ENCODE measurements at places on chromosomes 6 and 20. TPM values are rescaled to one million over a fixed set of nuclear protein-coding genes. Genes with fewer than 3 reads are reported as not detected.

Gene BCKDHB
- total RNA-seq = 47.1 TPM

Gene DBNDD2
- 131 TPM for total RNA-seq

Gene AKAP12
- 38.8 TPM for total RNA-seq

Gene FAM209B
- 0.37 TPM for total RNA-seq

Gene OXT
- total RNA-seq = not detected

Gene APOBEC2
- total RNA-seq = 0.22 TPM

DNA sequence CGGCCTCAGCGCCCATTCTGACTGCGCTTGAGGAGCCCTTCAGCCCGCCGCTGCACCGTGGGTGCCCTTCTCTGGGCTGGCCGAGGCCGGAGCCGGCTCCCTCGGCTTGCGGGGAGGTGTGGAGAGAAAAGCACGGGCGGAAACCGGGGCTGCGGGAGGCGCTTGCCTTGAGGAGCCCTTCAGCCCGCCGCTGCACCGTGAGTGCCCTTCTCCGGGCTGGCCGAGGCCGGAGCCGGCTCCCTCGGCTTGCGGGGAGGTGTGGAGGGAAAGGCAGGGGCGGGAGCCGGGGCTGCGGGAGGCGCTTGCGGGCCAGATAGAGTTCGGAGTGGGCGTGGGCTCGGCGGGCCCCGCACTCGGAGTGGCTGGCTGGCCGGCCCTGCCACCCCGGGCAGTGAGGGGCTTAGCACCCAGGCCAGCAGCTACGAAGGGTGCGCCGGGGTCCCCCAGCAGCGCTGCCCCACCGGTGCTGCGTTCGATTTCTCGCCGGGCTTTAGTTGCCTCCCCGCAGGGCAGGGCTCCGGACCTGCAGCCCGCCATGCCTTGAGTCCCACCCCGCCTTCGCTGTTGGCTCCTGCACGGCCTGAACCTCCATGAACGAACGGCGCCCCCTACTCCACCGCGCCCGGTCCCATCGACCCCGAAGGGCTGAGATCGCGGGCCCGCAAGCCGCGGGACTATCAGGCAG is 45.7 kb upstream of the MCUR1 start:
- no peaks in the 10 kb centered on the region for H3K36me3 ChIP-seq
- H3K4me1 ChIP-seq = no peaks in the 10 kb centered on the region
- DNase-seq = no peak
- H3K27ac ChIP-seq = no peak overlapping the region
- H3K27me3 ChIP-seq = peaks cover 7% of the 10 kb centered on the region

DNA sequence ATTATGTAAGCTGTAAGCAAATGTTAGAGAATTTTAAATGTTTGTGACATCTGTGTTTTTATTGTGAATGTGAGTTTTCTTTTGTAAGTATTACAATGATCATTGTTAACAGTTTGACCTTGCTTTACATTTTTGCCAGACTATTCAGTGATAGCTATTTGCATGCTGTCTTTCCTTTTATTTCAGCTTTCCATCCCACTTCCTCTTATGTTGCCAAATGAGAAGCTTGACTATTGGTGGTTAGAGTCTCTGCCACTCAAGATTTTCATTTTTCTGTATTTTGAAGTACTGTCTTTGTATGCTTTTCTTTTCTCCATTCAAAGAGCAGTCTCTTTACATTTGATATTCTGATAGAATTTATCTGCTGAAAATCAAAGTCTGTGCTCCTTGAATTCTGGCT is 104.1 kb downstream of the PRIM2 start:
- H3K27me3 ChIP-seq = no peaks in the 10 kb centered on the region
- H3K4me3 ChIP-seq = no peak overlapping the region
- no peak overlapping the region for H3K27ac ChIP-seq
- no peaks in the 10 kb centered on the region for H3K4me1 ChIP-seq

GRCh38 chr6:3627956-3628835 is 123.3 kb downstream of the PXDC1 start:
- no peak for DNase-seq
- H3K27me3 ChIP-seq = no peaks in the 10 kb centered on the region
- no peaks in the 10 kb centered on the region for H3K4me1 ChIP-seq
- no peak overlapping the region for H3K4me3 ChIP-seq
- no peak overlapping the region for H3K27ac ChIP-seq
- H3K36me3 ChIP-seq = no peaks in the 10 kb centered on the region

- no peaks in the 10 kb centered on the region for H3K36me3 ChIP-seq
- no peak for DNase-seq
- H3K4me1 ChIP-seq = no peaks in the 10 kb centered on the region
- H3K4me3 ChIP-seq = no peak overlapping the region
- no peak overlapping the region for H3K27ac ChIP-seq
Measured at GRCh38 chr20:57791178-57791962, 81.6 kb upstream of the PMEPA1 start.

GRCh38 chr6:149363154-149363553 is 36.9 kb upstream of the SUMO4 start:
- no peaks in the 10 kb centered on the region for H3K4me1 ChIP-seq
- DNase-seq = no peak
- H3K27me3 ChIP-seq = no peaks in the 10 kb centered on the region
- no peak overlapping the region for H3K4me3 ChIP-seq
- H3K27ac ChIP-seq = no peak overlapping the region

- no peak overlapping the region for H3K4me3 ChIP-seq
- H3K27ac ChIP-seq = no peak overlapping the region
- no peaks in the 10 kb centered on the region for H3K4me1 ChIP-seq
- no peak for DNase-seq
Measured at GRCh38 chr20:56380375-56380774, 11.6 kb downstream of the AURKA start.

- no peak overlapping the region for H3K27ac ChIP-seq
- H3K4me1 ChIP-seq = no peaks in the 10 kb centered on the region
- no peaks in the 10 kb centered on the region for H3K27me3 ChIP-seq
- no peak overlapping the region for H3K4me3 ChIP-seq
Measured at GRCh38 chr6:160790028-160790792, 88.2 kb downstream of the PLG start.

DNA sequence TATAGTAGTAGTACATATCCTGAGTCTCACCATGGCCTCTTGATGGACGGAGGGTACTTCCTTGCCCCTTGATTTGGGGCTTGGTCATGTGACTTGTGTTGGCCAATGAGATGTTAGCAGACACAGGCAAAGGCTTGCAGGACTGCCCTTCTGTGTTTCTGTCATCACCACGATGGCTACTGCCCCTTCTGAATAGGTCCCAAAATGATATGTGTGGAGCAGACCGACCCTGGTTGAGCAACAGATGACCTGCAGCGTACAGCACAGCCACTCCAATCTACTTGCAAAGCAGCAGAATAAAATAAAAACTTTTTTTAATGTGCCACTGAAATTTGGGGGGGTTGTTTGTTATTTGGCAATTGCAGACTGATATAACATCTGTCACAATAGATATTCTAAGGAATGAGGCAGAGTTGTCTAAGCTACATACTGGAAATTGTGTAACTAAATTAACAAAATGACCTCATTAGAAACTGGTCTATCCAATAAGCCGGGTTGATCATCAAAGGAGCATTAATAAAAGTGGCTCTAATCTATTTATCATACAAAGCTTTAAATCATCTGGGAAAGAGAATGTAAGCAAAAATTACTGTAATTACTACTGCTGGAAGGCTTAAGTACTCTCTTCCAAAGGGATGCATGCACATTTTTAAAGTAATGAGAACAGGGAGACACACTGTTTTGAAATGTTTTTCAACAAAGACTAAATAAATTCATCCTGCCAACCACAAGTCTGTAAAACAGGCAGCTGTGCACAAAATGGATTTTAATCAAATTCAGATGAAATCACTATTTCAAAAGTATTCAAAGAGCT is 209.5 kb downstream of the KIF16B start:
- H3K27ac ChIP-seq = no peak overlapping the region
- DNase-seq = no peak
- no peaks in the 10 kb centered on the region for H3K36me3 ChIP-seq
- no peaks in the 10 kb centered on the region for H3K4me1 ChIP-seq
- no peak overlapping the region for H3K4me3 ChIP-seq

GRCh38 chr6:140009286-140009685 is 634.8 kb upstream of the CITED2 start:
- H3K4me3 ChIP-seq = no peak overlapping the region
- no peak for DNase-seq
- no peaks in the 10 kb centered on the region for H3K27me3 ChIP-seq

DNA sequence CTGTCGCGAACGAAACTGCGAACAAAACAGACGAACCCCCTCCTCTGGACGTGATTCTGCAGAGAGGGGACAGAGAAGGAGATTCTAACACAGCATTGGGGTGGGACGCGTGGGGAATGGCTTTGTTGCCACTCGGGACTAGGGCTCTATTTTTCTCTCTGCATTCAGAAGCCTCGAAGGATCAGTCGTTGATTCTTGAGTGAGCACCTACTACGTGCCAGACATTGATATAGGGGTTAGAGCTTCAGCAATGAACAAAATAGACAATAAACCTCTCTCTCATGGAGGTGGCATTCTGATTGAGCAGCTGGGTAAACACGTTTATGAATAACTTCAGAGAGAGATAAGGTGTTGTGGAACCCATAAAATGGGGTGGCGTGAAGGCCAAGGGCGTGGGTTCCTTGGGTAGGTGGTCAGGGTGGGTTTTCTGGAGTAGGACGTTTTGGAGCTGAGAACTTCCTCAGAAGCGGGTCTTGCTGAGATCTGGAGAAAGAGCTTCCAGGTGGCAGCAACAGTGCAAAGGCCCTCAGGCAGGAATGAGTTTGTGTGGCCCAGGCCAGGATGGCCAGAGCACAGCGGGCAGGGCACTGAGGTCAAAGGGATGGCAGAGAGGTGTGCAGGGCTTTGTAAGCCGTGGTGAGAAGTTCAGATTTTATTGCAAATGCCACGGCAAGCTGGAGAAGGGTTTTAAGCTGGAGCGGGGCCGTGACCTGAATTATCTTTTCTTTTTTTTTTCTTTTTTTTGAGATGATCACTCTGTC is 884 bp downstream of the SLC2A10 start:
- peak overlapping the region; percentile 54 for H3K4me3 ChIP-seq
- DNase-seq = peak; percentile 59
- peaks cover 13% of the 10 kb centered on the region for H3K4me1 ChIP-seq
- peak overlapping the region; percentile 84 for H3K27ac ChIP-seq

DNA sequence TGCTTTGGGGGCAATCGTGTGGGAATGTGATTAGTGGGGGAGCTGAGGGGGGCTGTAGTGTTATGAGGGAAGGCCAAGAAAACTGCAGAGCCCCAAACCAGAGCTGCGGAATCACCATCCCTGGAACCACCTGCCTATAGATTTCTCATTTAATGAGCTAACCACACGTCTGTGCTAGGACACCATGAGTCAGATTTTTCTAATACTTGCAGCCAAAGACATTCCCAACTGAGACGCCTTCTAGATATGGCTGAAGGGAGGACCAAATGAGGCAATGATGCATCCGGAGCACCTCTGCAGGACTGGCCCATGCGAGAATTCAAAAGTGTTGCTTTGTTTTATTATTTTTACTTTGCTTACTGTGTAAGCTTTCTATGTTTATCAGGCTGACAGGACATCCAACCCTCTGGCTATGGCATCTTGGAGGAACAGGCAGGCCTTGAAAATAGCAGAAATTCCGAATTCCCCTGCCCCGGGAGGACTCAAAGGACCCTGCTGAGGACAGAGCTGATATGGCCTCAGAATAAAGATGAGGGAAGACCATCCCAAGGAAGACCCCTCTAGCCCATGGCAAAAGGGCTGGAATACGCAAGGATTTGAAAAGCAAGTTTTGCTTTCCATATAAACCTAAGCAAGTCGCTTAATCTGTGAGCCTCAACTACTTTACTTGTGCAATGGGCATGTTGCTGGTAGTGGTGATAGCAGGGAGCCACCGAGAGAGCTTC is 3.1 kb upstream of the PTGIS start:
- peaks cover 18% of the 10 kb centered on the region for H3K27me3 ChIP-seq
- no peaks in the 10 kb centered on the region for H3K4me1 ChIP-seq
- no peak for DNase-seq

DNA sequence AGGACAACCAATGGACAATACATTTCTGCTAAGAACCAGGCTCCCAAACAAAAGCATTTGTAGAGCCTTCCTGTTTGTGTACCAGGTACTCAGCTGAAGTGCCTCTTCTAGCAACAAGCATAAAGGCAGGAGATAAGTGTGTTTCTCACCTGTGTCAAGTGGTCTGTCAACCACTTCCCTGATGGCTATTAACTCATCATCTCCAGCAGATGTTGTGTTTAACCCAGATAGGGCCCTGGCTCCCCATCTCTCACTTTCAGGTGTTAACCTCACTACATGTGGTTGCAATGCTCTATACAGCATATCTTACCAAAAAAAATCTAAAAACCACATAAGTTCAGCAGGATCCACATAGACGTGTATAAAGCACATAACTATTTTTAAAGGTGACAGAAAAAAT is 9.6 kb upstream of the IL17A start:
- H3K4me1 ChIP-seq = no peaks in the 10 kb centered on the region
- H3K27ac ChIP-seq = no peak overlapping the region
- no peak for DNase-seq
- no peaks in the 10 kb centered on the region for H3K27me3 ChIP-seq

DNA sequence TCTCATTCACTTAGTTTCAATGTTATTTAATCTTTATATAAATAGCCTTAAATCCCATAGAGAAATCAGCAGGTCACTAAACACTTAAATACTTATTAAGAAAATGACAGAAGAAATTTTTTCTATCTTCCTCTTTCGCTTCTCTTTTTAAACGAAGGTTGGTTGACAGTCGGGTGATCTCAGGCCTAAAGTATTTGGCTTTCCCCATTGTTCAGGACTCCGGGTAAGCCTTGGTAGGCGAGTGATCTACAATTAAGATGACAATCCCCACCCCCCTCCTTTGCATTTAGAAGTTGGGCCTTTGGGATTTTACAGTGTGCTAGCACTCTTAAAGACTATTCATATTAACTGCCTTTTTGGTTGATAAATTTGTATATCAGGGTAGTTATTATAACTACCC is 19.7 kb upstream of the UTRN start:
- H3K4me1 ChIP-seq = no peaks in the 10 kb centered on the region
- no peak for DNase-seq

DNA sequence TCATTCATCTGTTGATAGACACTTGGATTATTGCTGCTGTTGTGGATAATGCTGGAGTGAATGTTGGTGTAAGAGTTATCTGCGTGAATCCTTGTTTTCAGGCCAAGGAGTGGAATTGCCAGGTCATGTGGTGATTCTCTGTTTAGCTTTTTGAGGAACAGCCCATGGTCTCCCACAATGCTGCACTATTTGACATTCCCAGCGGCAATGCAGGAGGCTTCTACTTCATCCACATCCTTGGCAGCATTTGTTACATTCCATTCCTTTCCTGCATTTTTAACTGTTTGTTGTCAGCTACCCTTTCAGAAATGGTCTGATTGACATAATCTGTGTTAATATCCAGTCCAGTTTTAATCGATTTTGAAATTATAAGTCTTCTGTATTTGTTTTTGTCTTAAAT is 51.7 kb upstream of the CLDN20 start:
- DNase-seq = no peak
- H3K36me3 ChIP-seq = no peaks in the 10 kb centered on the region
- no peak overlapping the region for H3K27ac ChIP-seq
- H3K4me1 ChIP-seq = no peaks in the 10 kb centered on the region
- H3K27me3 ChIP-seq = no peaks in the 10 kb centered on the region
